ENCODE measurements at places on chromosomes 3 and 15.

DNA sequence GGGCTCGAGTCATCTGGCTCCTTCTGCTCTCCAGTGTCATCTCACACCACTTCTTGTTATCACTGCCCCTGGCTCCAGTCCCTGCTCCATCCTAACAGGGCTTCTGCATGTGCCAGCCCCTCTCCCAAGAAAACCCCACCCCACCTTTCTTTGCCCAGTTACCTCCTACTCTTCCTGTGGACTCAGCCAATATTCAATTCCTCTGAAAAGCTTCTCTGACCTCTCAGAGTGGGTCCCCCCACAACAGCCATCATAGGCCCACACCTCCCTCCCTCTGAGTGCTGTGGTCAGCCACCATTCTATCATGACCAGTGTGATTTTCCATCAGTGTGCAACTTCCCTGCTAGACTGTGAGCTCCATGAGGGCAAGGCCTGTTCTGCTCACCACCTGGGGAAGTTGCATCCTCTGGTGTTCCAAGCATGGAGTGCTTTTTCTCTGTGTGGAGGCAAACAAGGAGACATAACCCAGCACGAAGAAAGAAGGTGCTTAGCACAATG is 71.6 kb downstream of the ADCY5 start:
- no peak for DNase-seq

DNA sequence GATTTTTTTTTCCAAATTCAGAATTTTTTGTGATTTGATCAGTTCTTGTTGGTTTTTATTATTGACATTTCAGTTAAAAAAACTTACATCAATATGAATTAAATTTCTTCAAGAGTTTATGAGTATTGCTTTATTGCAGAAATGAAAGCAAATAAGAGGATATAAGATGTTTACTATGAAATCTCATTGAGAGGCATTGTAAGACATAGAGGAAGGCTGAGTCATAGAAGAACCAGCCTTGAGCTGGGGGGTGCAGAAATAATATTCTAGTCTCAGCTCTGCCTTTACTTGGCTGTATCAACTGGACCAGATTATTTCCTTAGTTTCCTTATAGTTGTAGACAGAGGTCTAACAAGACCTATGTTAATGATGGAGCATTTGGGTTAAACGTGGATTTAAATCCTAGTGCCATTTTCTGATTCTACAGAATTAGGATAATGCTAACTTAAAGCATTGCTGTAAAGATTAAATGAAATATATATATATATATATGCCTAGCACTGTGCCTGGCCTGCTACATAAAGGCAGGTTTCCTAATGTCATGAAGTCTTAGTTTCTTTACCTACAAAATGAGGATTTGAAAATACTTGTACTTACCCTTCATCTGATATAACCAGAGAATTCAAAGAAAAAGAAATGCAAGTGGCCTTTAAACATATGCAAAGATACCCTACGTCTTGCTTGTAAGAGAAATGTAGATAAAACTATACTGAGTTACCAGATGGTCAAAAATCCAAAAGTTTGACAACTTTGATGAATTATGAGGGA is 7.3 kb downstream of the FAM98B start:
- no peak for DNase-seq

DNA sequence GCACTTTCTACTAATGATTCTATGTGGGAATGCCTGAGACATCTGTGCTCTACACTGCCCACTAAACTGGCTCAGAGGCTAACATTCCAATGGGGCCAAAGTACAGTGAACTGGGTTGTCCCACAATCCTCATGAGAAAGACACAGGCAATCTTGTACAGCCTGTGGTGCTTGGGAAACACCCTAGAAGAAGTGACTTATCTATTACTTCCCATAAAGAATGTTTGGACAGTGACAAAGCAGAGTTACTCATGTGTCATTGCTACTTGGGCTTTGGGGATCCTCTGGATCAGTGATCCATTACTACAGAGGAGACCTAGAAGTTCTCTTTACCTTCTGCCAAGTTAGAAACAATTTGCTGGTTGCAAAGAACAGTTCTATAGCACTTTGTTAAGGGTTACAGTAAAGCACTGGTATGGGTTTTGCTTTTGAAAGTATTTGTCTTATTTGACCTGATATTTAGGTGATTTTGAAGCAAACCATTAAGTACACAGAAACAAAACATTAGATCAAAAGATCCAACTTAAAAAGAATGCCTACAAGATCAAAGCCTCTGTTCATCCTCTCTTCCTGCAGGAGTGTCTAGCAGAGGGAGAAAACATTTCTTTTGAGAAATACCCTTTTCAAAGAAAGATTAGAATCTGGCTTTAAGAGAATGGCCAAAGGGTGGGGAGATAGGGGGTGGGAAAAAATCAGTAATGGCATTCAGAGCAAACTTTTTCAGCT is 75.8 kb downstream of the CTNNB1 start:
- no peak for DNase-seq

GRCh38 chr15:90001062-90001682 is at the start of gene ZNF710:
ZNF710 (plus strand) TSS chr15:90001324; CDS start chr15:90067138, 65,814 bp downstream.
- peak; percentile 84 for DNase-seq

DNA sequence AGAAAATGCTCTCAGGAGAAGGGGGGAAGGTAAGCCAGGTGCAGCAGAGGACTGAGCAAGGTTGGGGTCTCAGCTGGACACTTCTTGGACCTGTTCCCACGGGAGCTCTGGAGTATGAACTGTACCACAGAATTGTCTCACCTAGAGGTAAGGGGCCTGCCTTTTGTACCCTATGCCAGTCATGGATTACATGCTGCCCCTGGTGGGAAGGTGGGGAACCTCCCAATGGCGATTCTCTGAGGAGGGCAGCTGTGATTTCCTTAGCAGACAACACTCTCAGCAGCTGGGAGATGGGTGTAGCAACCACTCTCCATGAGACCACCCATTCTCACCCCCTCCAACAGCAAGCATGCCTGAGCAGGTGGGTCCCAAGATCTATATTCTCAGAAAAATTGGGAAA is 329.4 kb upstream of the CTNNB1 start:
- DNase-seq = no peak

- DNase-seq = no peak
Observed at GRCh38 chr3:58613236-58614132, 36.3 kb upstream of the FAM107A start.

DNA sequence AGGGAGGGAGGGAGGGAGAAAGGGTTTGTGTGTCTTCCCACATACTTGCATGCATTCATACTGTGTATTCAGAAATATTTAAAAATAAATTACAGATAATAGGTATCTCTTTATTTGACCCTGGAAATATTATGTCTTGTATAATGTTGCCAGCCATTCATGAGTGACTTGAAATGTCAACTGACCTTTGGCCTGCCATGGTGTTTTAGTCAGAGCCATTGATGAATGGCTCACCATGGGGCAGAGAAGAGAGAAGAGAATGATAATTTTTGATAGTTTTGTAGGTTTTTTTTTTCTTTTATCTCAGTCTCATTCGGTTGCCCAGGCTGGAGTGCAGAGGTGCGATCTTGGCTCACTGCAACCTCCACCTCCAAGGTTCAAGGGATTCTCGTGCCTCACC is 121.2 kb downstream of the ATG7 start:
- no peak for DNase-seq

- DNase-seq = no peak
Observed at GRCh38 chr3:73669260-73669659, 44.5 kb upstream of the PDZRN3 start.
